ENCODE measurements at places on chromosomes 6 and 20.

GRCh38 chr20:4776079-4776630 lies 54.4 kb downstream of the PRND start:
- no peak for DNase-seq

- no peak for DNase-seq
Measured at GRCh38 chr6:110341663-110342596, 16.2 kb downstream of the METTL24 start.

DNA sequence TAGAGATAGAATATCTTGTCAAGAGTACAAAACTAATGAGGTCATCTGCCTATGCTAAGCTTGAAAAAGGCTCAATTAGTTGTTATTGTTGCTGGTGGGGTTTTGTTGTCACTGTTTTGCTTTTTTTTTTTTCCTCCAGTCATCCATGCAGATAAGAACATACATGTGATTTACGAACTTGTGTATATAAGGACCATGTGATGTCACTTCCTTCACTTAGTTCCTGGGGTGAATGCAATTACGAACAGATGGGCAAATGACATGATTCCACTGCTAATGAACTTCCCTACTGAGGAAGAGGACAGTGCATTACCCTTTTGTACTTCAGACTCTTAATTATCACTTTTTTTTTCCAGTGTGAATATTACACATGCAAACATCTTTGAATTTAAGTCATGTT lies 1175.3 kb upstream of the GJE1 start:
- no peak for DNase-seq

GRCh38 chr6:49025273-49026240 lies 437.5 kb downstream of the MMUT start:
- DNase-seq = no peak

- DNase-seq = no peak
Measured at GRCh38 chr6:159973951-159974350, 5.1 kb downstream of the IGF2R start.

DNA sequence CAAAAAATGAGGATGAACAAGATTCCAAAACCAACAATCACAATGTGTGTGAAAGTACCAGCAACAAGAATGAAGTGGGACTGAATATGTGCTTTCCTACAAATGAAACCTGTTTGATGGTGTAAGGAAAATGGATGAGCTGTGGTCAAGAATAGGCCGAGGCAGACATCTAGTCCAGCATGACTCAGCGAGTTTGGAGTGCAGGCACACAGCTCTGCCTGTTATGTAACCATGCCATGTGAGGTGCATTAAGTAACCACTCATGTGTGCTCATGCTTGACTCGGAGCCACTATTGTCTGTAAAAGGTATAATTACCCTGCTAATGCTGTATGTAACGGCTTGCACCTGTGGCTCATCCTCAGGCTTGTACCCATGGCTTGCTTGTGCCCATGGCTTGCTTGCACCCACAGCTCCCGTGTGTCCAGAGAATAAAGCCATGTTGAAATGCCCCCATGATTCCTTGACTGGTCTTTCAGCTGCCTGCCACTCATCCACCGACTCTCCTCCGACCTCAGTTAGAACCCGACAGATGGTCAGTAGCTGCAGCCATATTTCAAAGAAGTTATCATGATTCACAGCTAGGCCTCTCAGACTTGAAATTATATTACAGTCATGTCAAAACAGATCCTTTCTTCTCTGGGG lies 98.7 kb downstream of the BACH2 start:
- no peak for DNase-seq

- DNase-seq = no peak
Measured at GRCh38 chr6:149806127-149806526, 56.6 kb downstream of the PCMT1 start.

DNA sequence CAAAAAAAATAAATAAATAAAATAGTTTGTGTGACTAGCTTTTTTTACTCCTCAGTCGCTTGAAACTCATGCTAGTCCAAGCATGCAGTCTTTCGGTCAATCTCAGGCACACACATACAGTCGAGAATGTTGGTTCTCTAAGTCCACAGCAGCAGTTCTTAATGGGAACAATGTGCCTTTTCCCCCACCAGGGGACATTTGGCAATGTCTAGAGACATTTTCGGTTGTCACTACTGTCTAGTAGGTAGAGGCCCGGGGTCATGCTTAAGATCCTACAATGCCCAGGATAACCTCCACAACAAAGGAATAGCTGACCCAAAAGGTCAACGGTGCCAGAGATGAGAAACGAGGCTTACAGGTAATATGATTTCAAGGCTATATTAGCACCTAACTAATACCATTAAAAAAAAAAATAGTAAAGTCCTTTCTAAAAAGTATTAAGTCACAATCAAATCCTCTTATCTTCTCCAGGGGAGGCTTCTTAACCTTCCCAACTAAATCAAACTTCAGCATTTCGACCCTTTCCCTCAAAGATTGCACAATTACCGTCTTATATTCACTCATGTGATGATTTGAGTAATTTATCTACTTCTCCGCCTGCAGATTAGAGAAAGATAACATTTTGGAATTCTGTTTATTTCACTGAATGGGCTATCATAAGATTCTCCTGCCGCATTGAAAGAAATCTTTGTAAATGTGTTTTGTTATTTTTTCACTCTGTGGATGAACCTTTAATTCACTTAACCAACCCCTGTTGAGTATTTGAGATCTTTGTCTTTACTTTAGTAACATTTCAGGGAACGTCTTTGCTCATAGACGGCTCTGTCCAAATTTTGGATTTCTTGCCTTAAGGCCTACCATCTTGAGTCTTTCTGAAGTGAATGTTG lies 8.1 kb upstream of the SALL4 start:
- DNase-seq = no peak

All from right atrium auricular region (tissue), 2 donors.